ENCODE measurements at places on chromosomes 2 and 18.

DNA sequence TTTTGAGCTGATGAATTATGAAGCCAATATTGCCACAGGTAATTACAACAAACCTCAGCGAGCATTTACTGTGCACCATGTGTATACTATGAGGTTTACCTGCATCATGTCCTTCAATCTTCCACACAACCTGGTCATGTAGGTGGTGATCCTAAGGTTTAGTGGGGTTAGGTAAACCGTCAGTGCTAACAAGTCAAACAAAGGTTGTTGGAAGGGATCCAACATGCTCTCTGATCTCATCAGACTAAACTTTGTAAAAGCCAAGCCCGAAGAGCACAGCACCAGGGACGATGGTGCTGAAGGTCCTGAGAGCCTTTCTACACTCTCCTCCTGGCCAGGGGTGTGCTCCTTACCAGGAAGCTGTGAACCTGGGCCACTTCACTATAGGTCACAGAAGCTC is 29.4 kb downstream of the SH3YL1 start:
- no peak for DNase-seq

GRCh38 chr2:14148216-14148615 is 484.3 kb upstream of the LRATD1 start:
- no peak for DNase-seq

DNA sequence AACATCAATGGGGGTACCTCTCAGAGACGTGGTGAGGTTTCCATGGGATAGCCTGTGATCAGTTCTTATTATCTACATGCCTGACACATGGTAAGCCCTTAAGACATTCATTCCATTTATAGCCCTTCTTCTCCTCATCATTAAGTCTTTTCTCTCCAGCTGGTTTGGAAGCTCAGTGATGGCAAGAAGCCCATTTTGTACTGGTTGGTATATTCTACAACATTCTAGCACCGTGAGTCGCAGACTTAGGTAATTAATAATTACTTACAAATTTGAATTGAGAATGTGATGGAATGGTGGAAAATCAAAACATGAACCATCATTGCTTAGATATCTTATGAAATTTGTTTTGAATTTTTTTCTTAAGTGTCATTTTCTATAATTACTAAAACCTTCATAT is 472.6 kb downstream of the DLGAP1 start:
- DNase-seq, result no peak

- no peak for DNase-seq
Observed at GRCh38 chr2:26692897-26693849, 651 bp downstream of the KCNK3 start.

GRCh38 chr18:59813942-59814341 is 85.9 kb upstream of the PMAIP1 start:
- no peak for DNase-seq

DNA sequence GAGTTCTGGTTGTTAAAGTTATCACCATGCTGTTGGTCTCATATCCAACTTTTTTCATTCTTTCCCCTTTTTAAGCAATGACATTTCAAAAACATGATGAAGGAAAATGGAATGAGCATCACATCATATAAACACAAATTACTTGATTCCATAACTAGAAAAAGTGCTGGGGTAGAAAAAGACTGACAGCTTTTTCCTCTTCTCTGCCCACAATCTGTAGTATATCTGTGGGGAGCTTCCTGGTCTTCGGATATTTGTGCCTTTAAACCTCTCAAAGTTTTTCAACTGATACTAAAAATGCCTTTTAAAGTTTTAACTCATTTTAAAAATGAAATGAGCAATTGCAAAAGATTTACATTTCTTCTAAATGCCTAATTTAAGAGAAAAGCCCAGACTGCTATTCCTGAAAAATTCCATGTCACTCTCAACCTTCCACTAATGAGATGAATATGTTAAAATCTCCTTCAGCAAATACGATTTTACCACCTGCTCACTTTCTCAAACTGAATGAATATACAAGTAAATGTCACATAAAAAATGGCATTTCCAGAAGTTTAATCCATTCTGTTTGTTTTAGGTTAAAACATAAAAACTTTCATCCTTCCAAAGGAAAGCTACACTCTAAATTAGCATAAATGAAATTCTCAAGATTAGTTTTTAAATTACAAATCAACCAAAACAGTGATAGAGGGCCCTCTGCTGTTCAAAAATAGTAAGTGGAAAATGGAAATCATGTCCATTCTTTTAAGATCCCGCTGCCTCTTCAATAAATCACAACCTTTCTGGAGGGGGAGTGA is 2.1 kb downstream of the DNAH7 start:
- no peak for DNase-seq

GRCh38 chr2:33029926-33030325 is 83.2 kb downstream of the LTBP1 start:
- no peak for DNase-seq

- DNase-seq, result no peak
Observed at GRCh38 chr2:105144941-105145300, 96.6 kb upstream of the GPR45 start.

DNA sequence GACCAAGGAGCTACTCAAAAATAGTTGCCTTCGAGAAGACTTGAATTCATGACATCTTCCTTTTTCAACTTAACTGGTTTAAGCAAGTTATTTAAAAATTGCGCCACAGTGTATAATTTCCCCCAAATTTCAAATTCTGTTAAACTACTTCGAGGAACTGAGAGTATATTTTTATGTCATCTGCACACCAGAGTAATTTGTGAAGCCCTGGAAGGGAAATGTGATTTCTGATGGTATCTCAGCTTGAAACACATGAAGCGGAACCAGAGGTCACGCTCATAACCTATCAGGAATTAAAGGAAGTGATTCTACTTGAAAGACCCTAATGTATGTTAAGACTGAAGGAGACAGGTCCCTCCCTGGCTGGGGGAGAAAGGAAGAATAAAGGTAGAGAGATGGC is 33.9 kb upstream of the DARS1 start:
- DNase-seq, result no peak

DNA sequence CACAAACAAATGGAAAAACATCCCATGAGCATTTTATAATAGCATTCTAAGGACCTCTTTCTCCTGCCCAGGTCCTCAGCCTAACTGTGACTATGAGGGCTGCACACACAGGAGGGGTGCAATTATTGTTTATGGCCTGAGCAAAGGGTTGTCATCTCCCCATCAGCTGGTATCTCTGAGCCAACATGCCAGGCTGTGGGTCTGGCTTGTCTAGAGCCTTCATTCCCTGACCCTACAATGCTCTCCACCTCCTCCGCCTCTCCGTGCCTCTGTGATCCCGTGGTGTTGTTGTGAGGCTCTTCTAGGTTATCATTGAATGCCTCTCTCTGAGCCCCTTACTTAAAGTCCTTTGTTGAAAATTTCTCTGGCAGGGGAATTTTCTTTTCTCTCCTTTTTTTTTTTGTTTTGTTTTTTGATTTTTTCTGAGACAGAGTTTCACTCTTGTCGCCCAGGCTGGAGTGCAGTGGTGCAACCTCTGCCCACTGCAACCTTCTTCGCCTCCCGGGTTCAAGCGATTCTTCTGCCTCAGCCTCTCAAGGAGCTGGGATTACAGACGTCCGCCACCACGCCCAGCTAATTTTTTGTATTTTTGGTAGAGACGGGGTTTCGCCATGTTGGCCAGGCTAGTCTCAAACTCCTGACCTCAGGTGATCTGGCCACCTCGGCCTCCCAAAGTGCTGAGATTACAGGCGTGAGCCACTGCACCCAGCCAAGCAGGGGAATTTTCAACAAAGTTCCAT is 126.4 kb downstream of the SMAD7 start:
- peak; percentile 0 for DNase-seq

DNA sequence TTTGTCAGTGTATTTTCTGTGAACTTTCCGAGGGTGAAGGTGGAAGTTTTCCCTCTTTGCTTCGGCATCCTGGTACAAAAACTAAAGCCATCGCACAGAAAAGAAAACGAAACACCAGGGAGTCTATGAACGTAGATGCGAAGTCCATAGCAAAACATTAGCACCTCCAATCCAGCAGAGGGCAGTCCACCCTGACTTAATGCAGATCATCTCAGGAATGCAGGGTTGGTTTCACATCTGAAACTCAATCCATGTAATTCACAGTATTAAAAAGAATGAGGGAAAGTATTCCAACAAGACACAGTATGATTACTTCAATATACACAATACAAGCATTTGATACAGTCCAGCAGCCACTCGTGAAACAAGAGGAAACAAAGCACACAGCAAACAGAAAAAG is 70.8 kb downstream of the RTP5 start:
- no peak for DNase-seq

DNA sequence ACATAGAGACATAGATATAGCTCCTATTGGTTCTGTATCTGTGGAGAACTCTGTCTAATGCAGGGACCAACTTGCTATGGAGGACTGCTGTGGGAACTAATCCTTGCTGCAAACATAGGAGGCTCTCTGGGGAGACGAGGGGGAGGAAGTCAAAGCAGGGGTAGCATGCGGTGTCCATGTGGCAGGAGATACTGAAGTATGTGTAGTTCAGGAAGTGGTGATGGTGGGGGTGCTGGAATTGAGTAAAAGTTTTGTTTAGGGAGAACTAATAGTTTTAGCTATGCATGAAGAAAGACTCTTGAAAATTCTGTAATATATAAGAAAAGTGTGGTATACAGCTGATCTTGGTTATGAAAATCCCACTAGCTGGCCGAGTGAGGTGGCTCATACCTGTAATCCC is 62.0 kb downstream of the ANKRD44 start:
- DNase-seq, result no peak

GRCh38 chr18:10838553-10838952 is 310.8 kb downstream of the PIEZO2 start:
- no peak for DNase-seq

DNA sequence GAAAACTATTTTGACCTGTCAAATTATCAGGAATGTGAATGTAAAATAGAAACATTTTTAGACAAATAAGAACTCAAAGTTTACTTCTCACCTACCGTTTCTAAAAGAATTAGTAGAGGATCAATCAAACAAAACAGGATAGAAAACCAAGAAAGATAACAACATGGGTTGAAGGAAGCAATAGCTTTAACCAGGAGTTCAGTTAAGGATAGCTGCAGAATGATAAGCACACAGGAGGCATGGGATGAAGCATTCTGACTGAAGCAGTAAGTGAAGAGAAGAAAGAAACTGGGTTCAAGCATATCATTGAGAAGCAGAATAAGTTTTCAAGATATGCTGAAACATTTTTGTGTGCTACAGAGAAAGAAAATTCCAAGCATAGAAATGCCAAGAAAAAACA is 52.3 kb downstream of the TWSG1 start:
- DNase-seq, result no peak

GRCh38 chr2:128305555-128306080 is 13.1 kb downstream of the HS6ST1 start:
- DNase-seq, result no peak

DNA sequence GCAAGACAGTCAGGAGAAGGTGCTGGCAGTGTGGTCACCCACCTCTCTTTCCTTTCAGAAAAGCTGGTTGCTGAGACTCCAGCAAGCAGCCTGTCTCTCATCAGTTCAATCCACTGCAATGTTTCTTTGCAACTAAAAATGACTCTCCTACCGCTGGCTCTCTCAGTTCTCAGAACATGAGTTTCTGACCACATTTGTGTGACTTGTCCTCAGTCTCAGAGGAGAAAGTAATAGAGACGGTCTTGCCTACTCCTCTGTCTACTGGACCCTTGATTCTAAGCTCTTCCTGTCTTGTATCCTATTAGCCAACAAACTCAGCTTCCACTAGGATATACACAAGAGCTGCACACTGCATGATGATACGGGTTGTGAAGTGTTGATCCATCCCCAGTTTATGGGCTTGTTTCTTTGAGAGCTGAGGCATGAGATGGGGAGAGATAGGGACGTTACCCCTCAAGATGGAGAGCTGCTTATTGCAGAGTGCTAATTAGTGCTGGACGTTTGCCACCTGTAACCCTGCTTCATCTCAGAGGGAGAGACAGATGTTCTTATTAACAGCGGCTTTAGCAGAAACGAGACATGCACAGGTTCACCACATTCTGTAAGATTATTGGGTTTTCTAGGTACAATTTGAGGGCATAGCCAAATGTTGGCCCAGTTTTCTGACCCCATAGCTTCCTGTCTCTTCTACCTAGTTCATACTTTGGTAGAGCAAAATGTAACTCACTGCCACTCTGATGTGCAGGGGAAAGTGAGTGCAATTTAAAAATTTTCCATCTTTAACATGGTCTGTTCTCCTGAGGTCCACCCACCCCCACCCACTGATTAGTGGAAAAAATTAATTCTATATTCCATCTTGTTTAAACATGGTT is 32.4 kb upstream of the YWHAQ start:
- no peak for DNase-seq

DNA sequence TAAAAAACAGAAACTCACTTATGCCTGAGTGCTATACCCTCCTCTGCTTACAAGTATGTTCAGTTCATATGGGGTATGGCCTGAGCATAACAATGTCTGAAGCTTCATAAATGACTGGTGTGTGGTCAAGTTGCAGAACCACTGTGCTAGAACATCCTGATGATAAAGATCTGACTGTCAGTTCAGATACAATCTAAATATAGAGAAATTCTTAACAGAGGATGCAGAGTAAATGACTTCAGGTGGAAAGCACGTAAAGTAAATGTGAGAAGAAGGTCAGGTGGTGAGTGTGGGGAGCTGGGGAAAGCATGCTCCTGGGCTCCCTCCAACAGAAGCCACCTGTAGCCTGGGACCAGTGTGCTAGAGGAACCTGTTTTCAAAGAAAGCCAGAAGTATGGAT is 926.2 kb downstream of the TSN start:
- DNase-seq, result no peak

DNA sequence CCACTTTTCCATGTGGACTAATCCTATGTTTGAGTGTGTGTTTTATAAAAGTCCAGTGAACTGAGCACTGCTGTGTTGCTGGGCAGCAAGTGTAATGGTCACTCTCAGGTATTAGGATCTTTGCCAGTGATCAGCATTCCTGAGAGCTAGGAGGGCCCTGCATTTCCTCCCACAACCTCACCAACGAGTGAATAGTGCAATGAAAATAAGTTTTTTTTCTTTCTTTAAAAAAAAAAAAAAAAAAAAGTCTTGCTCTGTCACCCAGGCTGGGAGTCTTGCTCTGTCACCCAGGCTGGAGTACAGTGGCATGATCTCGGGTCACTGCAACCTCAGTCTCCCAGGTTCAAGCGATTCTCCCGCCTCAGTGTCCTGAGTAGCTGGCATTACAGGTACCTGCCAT is 6.5 kb upstream of the OSBPL6 start:
- DNase-seq, result no peak

DNA sequence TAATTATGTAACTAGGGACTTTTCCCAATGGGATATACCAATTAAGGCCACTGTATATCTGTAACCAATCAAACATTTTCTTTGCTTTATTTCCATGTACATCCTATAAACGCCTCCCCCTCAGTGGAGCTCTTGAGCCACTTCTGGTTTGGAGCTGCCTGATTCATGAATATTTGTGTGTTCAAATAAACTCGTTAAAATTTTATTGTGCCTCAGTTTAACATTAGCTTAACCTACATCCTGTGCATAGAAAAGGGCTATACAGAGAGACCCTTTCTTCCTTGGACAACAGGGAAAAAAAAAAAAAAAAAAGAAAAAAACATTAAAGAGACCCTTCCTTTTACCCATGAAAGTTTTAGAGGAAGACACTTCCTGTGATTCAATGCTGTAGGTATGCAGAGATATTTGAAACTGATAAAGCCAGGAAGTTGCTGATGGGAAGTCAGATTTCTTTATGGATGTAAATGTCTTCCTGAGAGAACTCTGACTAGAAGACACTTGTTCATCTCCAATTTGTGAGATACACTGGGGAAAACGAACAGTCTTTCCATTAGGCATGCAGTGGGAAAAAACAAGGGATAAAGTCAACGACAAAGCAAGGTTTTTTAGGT is 614.6 kb upstream of the SOX11 start:
- no peak for DNase-seq

- no peak for DNase-seq
Observed at GRCh38 chr2:223856584-223856983, 19.2 kb upstream of the AP1S3 start.

Measured in activated CD4-positive, alpha-beta T cell treated with anti-CD3 and anti-CD28 coated beads, Interleukin-2, amount 50 U/mL, for 48 hours (primary cell).